ENCODE measurements at places on chromosomes 7 and 10.

DNA sequence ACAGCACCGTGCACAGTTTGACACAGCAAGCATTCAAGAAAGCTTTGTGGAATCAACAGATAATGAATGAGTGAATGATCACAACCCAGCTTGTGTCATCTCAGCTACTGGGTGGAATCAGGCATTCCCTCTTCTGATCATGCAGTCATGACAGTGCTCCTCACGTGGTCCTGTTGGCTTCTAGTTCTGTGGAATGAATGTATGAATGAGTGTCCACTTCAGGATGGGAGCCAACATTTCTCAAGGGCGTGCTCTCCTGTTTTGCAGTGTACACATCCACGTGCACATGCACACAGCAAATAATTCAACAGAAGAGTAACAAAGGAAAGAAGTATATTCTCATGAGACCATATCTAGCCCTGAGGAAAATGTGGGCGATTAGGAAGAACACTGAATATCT lies 133.1 kb upstream of the NPVF start:
- no peak for DNase-seq

DNA sequence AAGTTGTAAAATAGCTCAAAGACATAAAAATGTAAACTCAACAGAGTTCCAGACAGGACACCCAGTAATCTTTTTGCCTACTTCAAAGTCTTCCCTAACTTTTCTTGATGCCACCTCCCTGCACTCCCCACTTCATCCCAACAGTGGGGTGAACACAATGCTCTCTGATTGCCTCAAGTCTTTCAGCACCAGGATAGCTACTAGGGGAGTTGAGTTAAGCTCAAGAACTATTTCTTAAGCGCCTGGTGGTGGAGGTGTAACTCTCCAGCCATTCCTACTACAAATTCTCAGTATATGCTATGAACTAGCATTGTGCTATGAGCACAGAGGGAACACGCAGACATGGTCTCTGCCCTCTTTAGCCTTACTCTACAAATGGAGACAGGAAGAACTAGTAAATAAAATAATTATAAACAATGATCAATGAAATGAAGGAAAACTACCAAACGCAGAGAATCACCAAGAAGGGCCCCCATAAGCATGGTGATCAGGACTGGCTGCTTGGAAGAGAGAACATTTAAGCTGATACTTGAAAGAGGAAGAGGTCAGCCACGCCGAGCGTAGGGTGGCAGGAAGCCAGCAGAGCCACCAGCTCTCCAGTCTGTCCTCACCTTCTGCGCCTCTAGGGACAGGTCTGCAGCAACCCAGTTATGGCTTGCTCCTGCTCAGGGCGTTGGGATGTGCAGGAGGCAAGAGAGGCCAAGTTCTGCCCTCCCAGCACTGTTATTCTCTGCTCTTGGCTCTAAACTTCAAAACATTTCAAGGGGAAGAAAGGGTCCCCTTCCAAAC lies 16.7 kb upstream of the FRA10AC1 start:
- no peak for DNase-seq

- no peak for DNase-seq
Measured at GRCh38 chr7:64999165-65000004, 7.1 kb downstream of the ERV3-1 start.

DNA sequence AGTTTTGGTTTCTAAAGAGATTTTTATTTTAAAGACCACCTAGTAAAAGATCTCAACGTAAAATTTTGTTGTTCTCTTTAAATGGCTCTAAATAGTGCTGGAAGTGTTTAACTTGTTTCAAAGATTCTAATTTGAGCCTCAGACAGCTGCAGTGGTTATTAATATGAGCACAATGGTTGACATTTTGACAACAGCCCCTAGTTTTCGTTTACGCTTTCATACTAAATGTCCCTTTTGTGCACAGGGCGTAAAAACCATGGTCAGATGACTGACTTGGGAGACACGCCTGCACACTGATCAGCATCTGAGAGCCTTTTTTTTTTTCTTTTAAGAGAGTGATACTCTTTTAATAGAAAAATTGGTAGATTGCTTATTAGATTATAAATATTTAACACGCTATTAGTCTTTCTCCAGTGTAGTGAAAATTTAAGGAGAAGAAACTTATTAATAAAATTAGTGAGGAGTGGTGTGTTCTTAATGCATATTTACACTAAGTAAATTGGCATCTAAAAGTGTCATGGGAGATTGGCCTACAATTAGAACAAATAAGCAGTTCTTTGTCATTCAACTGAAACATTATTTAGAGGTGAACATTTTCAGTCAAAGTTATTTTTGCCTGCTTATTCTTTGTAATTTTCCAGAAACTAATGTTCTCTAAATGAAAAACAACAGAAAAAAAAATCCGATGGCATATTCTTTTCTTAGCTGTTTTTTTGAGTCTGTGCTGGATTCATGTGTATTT lies 182.8 kb upstream of the PHYHIPL start:
- no peak for DNase-seq

DNA sequence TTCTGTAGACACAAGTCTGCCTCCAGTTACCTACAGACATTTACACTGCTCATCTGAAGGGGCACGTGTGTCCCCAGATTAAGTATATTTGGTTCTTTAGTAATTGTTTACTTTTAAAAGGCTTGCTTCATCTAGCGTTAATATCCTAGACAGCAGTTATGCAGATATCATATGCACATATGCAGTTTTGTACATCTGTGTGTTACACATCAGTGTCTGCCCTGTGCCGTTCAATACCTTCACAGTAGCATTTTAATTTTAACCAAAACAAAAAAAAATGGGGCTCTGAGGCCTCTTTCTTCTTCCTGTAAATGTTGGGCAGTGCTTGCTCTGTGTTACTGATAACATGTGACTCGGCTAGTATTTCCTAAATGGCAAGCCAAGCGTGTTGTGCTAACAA lies 331.4 kb upstream of the MGMT start:
- DNase-seq: no peak

- peak; percentile 88 for DNase-seq
Measured at GRCh38 chr7:150988230-150989226, 2.3 kb upstream of the NOS3 start.

- DNase-seq: no peak
Measured at GRCh38 chr10:125153703-125154490, 6.5 kb downstream of the CTBP2 start.

DNA sequence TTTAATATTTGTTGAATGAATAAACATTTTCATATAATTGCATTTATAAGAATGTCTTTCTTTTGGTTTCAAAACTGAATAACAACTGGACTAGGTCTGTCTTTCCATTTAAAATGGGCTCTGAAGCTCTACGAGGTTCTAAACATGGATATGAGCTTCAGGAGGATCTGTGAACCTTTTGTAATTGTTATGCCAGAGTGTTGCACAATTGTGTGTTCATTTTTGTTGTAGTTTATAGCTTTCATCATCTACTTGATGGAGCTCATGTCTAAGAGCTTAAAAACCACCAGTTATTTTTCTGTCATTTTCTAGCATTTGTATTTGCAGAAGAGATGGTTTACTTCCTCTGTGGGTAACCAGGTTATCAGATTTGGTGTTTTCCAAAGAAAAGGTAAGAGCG lies 265.7 kb upstream of the NPY start:
- DNase-seq: no peak
